ENCODE measurements at places on chromosomes 7 and 10. TPM values are rescaled to one million over a fixed set of nuclear protein-coding genes. Genes with fewer than 3 reads are reported as not detected.

GRCh38 chr10:69994262-69994661 lies 58.4 kb upstream of the MACROH2A2 start:
- no peaks in the 10 kb centered on the region for H3K36me3 ChIP-seq
- H3K4me1 ChIP-seq = no peaks in the 10 kb centered on the region
- no peak overlapping the region for H3K4me3 ChIP-seq
- no peak overlapping the region for H3K27ac ChIP-seq
- DNase-seq = peak; percentile 77

Gene GDF2
- total RNA-seq = not detected

- no peak overlapping the region for H3K27ac ChIP-seq
- DNase-seq = no peak
- H3K27me3 ChIP-seq = no peaks in the 10 kb centered on the region
- H3K4me3 ChIP-seq = no peak overlapping the region
- H3K4me1 ChIP-seq = peaks cover 5% of the 10 kb centered on the region
Observed at GRCh38 chr10:121667948-121668313, 69.7 kb upstream of the FGFR2 start.

Gene KLHDC10
- total RNA-seq = 25.8 TPM

DNA sequence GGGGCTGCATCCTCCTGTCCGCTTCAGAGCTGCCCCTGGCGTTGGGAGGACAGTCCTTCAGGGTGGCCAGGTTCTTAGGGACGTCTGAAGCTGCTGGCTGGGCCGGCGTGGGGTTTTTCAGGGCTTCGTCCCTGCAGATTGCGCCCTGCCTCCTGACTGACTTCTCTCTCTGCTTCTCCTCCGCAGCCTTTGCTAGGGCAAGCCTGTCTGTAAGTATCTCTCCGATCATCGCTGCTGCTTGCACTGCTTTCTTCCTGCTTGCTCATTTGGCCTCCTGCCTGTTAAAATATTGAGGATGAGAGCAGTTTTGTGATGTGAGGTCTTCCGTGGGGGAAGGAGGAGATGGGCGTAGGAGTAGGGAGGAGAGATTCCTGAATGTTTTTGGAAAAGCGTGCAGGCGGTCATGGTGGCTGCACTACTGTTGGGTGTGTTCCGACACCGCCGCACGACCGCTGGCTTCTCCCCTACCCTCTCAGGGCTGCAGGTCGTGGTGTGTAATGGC lies 25.3 kb downstream of the PFKFB3 start:
- H3K4me3 ChIP-seq = no peak overlapping the region
- peaks cover 14% of the 10 kb centered on the region for H3K36me3 ChIP-seq
- no peaks in the 10 kb centered on the region for H3K4me1 ChIP-seq
- no peak for DNase-seq
- H3K27me3 ChIP-seq = no peaks in the 10 kb centered on the region

- no peak overlapping the region for H3K4me3 ChIP-seq
- H3K4me1 ChIP-seq = no peaks in the 10 kb centered on the region
- no peak overlapping the region for H3K27ac ChIP-seq
- no peak for DNase-seq
- H3K36me3 ChIP-seq = no peaks in the 10 kb centered on the region
Observed at GRCh38 chr10:86260564-86260963, 106.0 kb downstream of the GRID1 start.

DNA sequence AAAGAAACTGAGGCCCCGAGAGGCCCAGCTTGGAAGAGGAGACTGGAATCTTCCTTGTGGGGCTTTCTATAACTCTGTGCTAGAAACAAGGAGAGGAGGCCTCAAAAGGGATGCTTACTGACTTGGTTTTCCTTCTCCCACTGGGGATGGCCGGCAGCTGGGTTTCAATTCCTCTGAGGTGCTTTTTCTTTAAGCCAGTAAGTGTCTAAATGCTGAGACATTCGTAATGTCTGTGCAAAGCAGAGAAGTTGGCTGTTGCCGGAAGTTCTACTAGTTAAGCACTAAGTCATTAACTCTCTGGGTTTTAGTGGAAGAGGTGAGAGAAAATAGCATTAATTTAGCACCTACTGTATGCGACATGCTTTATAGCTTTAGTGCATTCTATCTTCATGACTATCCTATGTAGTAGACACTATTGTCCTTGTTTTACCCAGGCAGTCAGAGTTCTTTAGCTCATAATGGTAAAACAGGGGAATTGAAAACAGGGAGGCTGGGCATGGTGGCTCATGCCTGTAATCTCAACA lies 135.2 kb downstream of the RGS10 start:
- H3K4me1 ChIP-seq = peaks cover 3% of the 10 kb centered on the region
- no peak overlapping the region for H3K27ac ChIP-seq
- DNase-seq = no peak

Gene ARHGEF35
- total RNA-seq = 17.4 TPM

DNA sequence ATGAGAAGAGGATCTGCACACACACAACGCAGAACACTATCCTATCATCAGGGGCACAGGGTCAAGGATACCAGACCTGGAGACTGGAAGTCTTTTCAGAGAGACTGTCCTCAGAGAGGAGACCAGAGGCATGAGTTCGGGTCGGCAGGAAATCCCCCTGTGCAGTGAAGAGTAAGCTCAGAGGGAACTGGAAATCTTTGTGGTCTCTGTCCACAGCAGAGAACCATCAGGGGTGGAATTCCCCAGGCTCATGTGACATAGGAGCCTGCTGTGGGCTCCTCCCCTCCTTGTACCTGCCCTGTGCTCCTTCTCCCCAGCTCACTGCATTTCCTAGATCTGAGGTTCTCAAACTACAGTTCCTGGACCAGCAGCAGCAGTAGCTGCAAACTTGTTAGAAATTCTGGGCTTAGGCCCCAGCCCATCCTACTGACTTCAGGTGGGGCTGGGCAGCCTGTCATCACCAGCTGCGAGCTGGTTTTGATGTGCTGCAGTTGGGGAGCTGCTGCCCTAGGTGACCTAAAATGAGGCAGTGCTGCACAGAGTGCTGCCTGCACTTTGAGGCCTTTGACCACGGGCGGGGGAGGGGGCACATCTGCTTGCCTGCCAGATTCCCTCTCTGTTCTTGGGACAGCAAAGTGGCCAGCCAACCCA lies 2.4 kb downstream of the ZMIZ2 start:
- peaks cover 35% of the 10 kb centered on the region for H3K4me1 ChIP-seq
- H3K27ac ChIP-seq = no peak overlapping the region
- H3K36me3 ChIP-seq = peaks cover 3% of the 10 kb centered on the region
- no peak for DNase-seq
- H3K27me3 ChIP-seq = no peaks in the 10 kb centered on the region
- no peak overlapping the region for H3K4me3 ChIP-seq

GRCh38 chr10:112785089-112785488 lies 165.0 kb upstream of the TCF7L2 start:
- no peaks in the 10 kb centered on the region for H3K36me3 ChIP-seq
- H3K27me3 ChIP-seq = no peaks in the 10 kb centered on the region
- H3K4me3 ChIP-seq = no peak overlapping the region
- no peak for DNase-seq

DNA sequence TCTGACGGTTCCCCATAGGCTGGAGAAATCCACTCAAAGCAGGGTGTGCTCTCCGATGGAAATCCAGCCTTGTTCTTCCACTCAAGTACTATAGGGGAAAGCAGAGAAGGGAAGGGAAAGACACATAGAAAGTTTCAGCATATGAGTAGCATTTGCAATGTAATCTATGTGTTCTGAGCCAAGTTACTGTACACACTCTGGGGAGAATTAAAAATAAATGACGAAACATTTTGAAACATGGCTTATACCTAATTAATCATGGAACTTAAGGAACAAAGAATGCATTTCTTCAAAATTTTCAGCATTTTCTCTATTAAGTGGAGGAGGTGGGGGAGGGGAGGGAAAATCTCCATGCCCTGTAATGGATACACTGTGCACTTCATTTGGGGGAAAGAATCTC lies 198.1 kb upstream of the HABP2 start:
- H3K4me3 ChIP-seq = no peak overlapping the region
- H3K4me1 ChIP-seq = no peaks in the 10 kb centered on the region
- peaks cover 17% of the 10 kb centered on the region for H3K27me3 ChIP-seq
- no peaks in the 10 kb centered on the region for H3K36me3 ChIP-seq
- no peak overlapping the region for H3K27ac ChIP-seq
